Activated T-cell treated with anti-CD3 and anti-CD28 coated beads, Interleukin-2, amount 50 U/mL, for 72 hours (primary cell): ENCODE measurements at places on chromosomes 16 and 17. TPM values are rescaled to one million over a fixed set of nuclear protein-coding genes. Genes with fewer than 3 reads are reported as not detected.

Gene KCNG4
- not detected for total RNA-seq

DNA sequence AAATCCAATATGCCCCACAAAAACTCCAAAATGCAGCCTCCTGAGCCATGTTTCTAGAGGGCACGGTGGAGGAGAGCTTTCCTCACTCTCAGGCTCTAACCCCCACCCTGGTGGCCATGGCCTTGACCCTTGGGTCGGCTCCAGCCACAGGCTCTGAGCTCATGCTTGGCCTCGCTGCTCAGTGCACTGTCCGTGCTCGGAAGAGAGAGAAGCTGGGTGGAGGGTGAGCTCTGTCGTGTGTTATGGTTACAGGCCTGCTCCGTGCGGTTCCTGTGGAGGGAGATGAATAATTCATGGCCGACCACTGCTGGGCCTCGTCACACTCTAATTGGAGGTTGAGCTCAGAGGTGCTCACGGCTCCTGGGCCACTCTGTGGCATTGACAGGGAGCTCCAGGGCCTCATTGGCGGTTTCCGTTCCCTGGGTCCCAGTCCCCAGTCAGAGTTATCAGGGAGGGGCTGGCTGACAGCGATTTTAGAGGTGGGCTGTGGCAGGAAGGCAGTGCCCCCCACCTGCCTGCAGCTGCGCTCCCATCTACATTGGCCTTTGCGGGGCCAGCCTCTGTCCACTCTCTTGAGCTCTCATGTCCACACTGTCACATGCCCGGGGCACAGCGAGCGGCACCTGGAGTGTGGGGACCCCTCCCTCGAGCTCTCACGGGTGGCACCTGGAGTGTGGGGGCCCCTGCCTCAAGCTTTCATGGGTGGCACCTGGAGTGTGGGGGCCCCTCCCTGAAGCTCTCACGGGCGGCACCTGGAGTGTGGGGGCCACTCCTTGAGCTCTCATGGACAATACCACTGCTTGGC is 24.9 kb downstream of the ACSF3 start:
- DNase-seq: no peak

DNA sequence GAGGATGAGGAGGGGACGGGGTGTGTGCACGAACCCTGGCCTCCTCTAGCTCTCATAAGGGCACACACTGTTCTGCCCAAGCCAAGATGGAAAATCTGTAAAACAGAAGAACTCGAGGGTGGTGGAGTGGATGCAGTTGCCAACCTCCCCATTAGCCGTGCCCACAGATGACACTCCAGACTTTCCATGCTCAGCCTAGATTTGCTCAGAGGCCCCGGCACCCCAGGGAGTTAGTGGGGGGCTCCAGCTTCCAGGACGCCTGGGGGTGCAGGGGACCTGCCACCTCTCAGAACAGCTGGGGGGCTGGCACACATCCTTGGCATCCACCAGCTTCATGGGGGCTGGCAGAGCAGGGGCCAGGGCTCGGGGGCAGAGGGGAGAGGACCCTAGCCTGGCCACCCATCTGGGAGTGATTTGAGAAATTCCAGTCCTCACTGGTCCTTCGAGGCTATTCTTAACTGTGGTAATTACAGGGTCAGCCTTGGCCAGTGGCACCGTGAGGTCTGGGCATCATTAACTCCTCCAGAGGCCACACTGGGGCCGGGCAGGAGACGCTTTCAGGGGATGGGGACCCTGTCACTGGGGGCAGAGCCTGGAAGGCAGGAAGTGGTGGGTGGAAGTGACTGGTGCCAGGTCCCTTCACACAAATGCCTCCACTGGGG is 14.3 kb downstream of the VASN start:
- no peak for DNase-seq

GRCh38 chr17:77424585-77425344 is 284.0 kb downstream of the SEC14L1 start:
- DNase-seq: no peak
